NCI-H345 (cell line): ENCODE measurements at places on chromosomes 7 and 10.

GRCh38 chr7:138456220-138456619 lies 3.8 kb upstream of the TRIM24 start:
- no peak for DNase-seq

DNA sequence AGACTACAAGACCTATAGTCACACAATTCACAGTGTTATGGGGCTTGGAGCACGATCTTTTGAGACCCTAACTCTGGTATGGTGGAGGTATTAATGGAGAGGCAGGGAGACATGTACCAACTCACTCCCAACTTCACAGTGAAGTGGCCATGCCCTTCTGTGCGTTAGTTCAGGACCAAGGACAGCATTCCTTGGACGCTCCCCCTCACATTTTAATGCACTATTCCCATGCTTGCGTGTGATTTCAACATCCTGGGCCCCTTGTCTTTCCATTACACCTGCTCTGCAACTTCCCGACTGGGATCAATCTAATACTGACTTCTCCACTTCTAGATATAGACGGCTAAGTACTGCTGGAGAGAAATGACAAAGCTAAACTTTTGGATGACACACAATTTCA lies 72.7 kb downstream of the PLCE1 start:
- no peak for DNase-seq

DNA sequence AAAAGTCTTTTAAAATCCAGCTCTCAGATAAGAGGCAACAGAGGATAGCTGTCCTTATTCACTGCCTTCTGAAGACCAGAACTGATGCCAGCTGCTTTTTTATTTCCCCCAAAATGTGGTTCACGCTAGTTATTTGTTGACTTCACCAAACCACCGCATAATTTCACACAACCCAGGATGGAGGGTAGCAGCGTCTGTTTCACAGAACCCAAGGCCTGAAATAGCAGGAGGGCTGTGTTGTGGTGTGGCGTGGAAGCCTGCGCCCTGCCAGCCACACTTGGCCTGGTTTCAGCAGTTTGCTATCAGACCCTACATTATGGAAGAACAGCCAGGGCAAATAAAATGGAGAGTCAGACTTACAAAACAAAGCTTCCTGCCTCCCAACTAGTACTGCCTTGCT lies 155.4 kb downstream of the DYNC1I1 start:
- peak; percentile 25 for DNase-seq

DNA sequence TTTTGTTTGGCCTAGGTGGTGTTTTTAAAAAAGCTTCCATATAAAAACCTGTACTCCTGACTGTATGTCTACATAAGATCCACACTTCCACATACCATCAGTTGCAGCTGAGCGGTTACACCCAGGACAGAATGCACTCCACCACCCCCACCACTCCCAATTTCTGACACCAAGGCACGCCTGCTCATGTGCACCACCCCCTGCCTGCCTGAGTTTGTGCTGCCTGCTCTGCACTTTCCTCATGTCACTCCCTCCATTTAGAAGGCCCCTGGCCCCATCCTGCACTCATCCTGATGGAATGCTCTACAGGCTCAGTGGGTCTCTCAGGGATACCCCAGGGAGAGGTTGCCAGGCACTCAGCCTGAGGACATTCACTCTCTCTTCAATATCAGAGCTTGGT lies 6.5 kb downstream of the VPS41 start:
- DNase-seq = no peak
